ENCODE measurements at places on chromosomes 2 and 18.
A peak's percentile ranks its signal among the peaks of the same experiment; 100 is the strongest.

- no peak for DNase-seq
Measured at GRCh38 chr2:222709191-222709891, 37.9 kb downstream of the MOGAT1 start.

DNA sequence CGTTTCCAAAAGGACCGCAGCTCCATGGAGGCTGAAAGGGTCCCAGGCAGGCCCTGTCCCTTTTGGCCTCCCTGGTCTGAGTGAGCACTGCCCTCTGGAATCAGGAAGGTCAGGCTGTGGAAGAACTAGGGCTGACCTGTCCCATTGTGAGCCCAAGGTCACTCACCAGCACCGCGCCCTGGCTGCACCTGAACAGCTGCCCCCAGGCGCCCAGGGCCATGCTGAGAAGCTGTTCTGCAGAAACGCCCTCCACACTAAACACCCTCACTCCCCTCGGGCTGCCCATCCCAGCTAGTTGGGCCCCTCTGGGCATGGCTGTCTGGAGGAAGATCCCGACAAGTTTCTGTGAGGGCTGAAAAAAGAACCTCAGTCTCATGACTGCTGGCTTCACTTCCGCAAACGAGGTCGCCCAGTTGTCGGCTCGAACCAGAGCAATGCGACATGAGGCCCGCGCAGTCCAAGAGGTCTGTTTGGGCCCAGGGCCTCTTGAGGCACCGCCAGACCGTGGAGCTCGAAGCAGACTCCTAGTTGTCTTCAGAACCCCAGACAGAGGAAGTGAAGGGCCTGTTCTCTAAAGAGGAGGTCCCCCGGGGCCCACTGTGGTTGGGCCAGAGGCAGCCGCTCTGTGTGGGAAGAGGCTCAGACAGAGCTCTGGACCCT is 64.4 kb downstream of the INPP5D start:
- DNase-seq, result no peak

- no peak for DNase-seq
Measured at GRCh38 chr2:16035747-16036745, 95.7 kb downstream of the MYCN start.

GRCh38 chr18:45161850-45162249 is 453.4 kb upstream of the SLC14A2 start:
- no peak for DNase-seq

DNA sequence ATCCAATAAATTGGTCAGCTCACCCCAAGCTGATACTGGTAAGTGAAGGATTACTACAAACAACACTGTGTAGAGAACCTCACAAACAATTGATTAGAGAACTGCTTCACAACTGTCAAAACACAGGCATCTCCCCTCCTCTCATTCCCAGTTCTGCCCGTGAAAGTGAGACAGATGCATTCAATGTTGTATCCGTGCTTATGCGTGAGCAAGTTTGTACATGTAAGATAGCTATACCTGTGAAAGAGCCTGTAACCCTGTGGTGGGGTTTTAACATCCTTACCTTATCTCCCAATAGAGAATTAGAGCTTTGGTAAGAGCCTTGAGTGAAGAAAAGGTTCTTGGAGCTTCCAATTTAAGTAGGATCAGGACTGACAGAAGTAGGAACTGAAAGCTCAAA is 9.1 kb downstream of the MARCHF4 start:
- DNase-seq, result no peak

DNA sequence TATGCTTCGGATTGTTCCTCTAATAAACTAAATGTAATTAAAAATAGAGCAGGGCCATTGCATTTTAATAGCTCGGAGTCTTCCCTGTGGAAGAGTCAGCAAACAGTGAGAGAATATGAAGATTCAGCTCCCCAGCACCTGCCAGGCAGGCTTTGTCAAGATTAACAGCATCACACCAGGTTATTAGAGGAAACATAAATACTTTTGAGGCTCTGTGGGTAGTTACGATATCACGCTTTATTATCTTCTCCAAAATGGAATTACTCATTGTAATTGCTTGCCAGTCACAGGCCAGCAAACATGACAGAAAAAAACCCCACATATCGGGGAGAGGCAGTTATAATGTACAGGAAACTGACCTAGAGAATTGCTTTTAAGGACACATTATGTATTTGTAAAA is 303.9 kb downstream of the CPS1 start:
- no peak for DNase-seq

- DNase-seq, result no peak
Measured at GRCh38 chr2:35114765-35115164, 1240.8 kb upstream of the CRIM1 start.

DNA sequence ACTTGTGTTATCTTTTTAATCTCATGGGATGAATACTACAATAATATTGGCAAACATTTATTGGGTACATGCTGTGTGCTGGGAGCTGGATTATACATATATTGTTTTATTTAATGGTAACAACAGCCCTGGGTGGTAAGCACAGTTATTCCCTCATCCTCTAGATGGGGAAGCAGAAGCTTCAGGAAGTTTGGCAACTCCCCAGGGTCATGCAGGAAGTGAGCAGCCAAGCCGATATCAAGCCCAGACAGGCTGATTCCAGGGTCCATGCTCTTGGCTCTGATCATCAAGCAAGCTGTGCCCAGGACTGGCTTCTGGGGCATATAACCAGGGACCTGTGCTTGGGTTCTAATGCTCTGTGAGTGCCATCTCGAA is 155.8 kb downstream of the ZNF516 start:
- DNase-seq, result no peak

GRCh38 chr2:172093416-172094293 is 8.3 kb downstream of the DLX1 start:
- DNase-seq, result no peak

- DNase-seq, result no peak
Measured at GRCh38 chr18:60753753-60754152, 381.2 kb upstream of the MC4R start.

- DNase-seq, result no peak
Measured at GRCh38 chr2:202215179-202215578, 23.2 kb downstream of the SUMO1 start.

DNA sequence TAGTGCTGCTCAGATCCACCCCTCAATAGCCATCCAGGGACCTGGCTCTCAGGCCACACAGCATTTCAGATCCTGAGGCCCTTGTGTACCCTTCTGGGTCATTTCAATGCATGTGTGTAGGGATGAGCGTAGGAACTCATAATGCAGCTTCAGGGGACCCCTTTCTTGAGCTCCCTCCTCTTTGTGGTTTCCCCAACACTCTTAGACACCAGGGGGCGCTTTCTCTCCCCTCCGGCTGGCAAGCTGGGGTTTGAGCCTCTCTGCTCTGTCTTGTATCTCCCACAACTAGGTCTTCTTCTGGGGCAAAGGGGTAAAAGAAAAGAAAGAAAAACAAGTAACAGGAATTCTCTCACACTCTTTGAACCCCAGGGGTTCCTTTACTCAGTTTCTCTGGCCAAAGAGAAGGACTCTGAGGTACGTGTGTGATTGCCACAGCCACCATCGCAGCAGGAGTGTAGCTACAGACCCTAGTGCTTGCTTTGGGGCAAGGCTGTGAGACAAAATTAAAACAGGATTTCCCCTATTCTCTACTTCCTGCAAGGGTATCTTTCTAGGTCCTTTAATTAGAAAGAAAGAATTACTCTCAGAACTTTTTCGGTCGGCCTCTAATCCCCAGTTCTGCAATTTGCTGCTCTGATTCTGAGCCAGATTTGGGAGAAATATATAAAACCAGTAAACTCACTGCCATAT is 38.0 kb downstream of the CABYR start:
- DNase-seq, result peak; percentile 11

DNA sequence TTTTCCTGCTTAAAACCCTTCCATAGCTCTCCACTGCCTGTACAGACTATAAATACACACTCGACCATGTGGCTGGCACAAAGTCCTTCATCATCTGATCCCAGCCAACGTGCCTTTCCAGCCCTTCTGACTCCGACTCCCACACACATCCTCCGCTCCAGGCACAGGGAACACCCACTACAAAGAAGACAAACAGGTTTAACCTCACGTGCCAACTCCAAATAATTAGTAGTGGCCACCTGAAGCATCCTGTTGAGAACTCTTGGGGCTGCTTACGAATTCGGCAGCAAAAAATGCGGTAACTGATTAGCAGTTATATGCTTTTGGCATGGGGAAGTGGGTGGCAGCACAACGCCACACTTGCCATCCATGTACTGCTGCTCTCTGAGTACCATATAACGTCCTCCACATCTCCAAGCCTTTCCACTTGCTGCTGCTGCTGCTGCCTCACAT is 12.1 kb downstream of the SPIRE1 start:
- DNase-seq, result no peak

GRCh38 chr18:23998820-23999219 is 15.7 kb upstream of the TTC39C start:
- DNase-seq, result no peak

- peak; percentile 19 for DNase-seq
Measured at GRCh38 chr2:241762933-241763369, 13.7 kb upstream of the GAL3ST2 start.

DNA sequence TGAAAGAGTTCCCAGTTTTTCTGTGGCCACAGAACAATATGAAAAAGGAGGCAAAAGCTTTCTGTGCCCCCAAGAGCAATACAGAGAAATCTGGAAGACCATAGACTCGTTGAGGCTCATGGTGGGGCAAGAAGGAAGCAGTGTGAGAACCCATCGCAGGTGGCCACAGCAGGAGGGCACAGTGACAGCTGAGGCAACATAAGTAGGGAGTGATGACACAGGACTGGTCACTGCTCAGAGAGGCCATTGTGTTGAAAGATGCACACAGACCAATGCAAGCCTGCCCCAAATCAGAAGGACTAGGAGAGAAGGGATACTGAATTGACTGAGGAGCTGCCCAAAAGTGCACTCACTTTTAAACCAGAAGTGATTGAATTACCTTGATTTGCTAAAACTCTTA is 483.6 kb downstream of the EPHA4 start:
- no peak for DNase-seq

GRCh38 chr18:45670281-45670962 is 53.6 kb upstream of the SLC14A1 start:
- DNase-seq, result peak; percentile 27

- no peak for DNase-seq
Measured at GRCh38 chr2:157152362-157152761, 105.1 kb upstream of the GALNT5 start.

GRCh38 chr18:37476182-37476581 is 89.4 kb downstream of the CELF4 start:
- DNase-seq, result peak; percentile 3

GRCh38 chr2:105490956-105491355 is 92.1 kb upstream of the FHL2 start:
- DNase-seq, result no peak

DNA sequence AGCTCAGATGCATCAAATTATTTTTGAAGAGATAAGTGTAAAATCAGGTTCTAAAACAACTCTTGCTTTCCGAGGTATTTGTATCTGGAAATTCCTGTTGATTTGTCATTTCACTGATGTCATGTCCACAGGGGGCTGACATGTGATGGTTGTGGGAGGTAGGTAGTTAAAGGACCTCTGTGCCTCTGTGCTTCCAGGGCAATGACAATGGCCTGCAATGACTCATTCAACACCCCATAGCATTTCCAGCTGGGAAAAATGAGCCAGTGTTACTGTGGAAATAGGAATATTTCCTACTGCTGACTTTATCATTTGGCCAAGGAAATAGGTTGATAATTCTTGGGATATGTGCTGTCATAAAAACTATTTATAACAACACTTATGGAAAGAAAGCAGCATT is 86.2 kb upstream of the CCDC195 start:
- no peak for DNase-seq

- no peak for DNase-seq
Measured at GRCh38 chr2:72057308-72057707, 90.4 kb downstream of the CYP26B1 start.

DNA sequence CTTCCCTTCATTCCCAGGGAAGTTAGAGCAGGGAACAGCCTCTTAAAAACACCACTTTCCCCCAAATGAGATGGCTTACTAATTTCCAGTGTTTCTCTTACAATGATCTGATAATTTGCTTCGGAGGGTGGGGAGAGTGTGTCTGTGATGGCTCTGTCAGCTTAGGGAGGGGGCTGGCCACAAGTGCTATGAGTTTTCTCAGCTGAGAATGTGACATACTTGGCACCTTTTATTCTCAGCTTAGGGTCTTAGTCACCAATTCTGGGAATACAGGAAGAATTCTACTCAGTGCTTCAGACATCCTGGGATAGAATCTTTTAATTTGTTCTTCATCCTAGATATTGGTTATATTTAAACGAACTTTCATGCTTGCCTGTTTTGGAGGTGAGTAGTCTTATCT is 64.4 kb downstream of the AOX1 start:
- no peak for DNase-seq

DNA sequence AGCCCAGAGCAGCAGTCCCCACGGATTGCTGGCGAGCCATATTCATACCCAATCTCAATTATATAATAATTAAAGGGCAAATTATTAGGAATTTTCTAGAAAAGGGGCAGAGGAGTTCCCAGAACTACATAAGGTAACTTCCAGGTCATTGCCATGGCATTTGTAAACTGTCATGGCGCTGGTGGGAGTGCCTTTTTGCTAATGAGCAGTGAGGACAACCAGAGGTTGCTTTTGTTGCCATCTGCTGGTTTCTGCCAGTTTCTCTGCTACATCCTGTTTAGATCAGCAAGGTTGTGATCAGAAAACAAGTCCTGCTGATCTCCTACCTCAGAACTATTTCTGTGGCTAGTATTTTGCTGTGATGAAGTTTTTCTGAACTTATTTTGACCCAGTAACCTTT is 159.8 kb upstream of the PIEZO2 start:
- no peak for DNase-seq

DNA sequence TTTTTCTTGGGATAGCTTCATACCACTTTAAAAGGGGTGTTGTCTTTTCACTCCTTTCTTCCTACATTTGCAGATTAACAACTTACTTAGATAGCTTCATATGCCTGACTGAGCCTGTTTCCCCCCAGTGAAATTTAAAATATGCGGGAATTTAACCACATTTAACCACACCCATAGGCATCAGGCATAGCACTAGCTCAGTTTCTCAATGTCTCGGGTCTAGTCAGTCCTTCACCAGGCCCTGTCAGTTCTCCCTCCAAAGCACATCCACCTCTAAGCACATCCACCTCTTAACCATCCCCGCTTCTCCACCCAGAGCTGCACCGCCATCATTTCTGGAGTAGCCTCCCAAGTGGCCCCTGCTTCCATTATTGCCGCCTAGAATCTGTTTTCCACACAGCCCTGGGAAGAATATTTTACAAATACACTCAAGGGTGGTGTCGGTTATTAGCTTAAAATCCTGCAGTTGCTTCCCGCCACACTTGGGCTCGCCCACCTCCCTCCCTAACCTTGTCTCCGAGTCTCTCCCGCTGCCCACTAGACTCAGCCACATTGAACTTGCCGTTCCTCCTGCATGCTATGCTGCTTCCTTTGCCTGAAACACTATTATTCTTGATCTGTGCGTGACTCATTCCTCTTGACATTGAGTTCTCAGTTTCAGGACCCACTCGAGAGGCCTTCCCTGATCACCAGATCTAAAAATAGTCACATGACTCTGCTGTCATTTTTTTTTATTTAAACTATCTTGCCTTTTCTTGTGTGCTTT is 68.3 kb downstream of the SPTBN1 start:
- DNase-seq, result peak; percentile 24

DNA sequence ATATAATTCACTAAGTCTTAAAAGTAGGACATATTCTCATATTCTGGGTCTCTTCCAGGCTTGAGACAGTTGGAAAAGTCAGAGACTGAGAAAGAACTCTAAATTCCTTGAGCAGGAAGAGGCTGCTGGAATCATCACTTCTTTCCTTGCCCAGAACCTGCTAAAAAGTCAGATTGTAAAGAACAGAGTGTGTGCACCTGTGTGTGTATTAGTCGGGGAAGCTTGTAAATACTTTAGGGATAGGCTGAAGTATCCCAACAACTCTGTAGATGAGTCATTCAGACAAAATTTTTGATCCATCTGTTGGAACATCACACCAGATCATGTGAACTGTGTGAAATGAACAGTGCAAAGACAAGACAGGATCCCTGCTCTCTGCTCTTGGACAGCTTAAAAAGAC is 16.1 kb downstream of the GAREM1 start:
- no peak for DNase-seq

Data from stimulated activated CD4-positive, alpha-beta T cell treated with anti-CD3 and anti-CD28 coated beads, TNF-alpha, amount 100 ng/mL, for 24 hours (primary cell).